HT-29 (cell line): ENCODE measurements at places on chromosomes 1 and 21.

DNA sequence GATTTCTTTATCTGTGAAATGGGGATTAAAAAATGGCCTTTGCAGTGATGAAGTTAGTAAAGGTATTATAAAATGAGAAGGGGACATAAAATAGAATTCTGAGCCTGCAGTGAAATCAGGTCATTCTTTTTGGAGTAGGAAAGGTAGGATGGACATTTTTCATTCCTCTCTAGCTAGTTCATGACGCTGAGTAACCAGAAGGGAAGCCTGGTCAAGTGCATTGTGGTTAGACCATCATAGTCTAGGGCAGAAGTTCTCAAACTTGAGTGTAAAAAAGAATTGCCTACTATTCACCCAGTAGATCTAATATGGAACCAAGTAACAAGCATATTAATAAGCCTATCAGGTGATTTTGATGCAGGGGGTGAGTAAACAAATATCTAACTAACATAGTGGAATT, 50.8 kb downstream of the TGFB2 start:
- DNase-seq = no peak

- DNase-seq = no peak
These were observed 50.9 kb downstream of the MDM4 start for GRCh38 chr1:204567071-204567470.

- DNase-seq = no peak
These were observed 23.2 kb downstream of the EDARADD start for GRCh38 chr1:236417336-236417735.

- peak; percentile 47 for DNase-seq
These were observed 81.0 kb upstream of the LHX8 start for GRCh38 chr1:75053207-75053606.

DNA sequence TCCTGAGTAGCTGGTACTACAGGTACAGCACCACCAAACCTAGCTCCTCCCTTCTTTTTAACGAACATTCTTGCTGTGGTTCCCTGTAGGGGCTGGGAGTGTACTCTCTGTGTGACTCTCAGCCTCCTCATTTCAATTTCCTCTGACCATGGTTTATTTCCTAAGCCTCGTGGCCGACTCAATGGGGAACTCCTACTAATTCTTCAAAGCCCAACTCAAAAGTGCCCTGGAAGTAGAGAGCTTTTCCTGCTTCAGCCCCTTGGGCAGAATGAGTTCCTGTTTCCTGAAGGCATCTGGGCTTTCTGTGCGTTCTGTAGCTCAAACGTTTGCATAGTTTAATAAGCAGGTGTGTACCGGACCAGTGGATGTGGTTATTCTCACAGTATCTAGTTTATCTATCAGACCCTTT, 70.9 kb upstream of the ACOT11 start:
- DNase-seq = no peak

GRCh38 chr1:200969726-200970561, 53.6 kb downstream of the KIF21B start:
- peak; percentile 9 for DNase-seq

DNA sequence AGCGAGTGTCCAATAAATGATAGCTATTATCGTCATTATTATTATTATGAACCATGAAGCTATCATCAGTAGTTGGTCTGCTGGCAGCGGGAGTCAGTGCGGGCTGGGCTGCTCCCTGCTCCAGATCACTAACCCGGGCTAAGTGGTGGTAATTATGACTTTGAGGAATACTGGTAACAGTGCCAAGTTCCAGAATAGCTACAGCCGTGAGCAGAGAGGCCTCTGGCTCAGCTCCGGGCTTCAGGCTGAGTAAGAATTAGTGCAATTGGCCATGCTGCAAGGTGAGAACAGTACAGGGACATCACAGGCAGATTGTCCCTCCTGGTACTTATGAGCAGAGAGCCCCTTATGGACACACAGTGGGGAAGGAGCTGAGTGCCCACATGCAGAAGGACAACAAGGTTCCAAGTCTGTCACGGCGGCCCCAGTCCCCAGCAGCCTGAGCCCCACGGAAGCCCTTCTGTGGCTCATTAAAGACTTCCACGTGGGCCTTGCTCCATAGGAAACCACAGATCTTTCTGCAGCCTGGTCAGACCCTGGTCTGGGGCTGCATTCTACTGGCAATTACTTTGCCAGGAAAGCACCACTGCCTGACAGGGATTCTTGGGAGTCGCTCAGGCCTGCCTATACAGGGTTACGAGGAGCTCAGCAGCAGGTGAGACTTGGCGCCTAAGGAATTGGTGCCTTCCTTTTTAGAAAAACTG, 235.1 kb downstream of the RRAGC start:
- no peak for DNase-seq

DNA sequence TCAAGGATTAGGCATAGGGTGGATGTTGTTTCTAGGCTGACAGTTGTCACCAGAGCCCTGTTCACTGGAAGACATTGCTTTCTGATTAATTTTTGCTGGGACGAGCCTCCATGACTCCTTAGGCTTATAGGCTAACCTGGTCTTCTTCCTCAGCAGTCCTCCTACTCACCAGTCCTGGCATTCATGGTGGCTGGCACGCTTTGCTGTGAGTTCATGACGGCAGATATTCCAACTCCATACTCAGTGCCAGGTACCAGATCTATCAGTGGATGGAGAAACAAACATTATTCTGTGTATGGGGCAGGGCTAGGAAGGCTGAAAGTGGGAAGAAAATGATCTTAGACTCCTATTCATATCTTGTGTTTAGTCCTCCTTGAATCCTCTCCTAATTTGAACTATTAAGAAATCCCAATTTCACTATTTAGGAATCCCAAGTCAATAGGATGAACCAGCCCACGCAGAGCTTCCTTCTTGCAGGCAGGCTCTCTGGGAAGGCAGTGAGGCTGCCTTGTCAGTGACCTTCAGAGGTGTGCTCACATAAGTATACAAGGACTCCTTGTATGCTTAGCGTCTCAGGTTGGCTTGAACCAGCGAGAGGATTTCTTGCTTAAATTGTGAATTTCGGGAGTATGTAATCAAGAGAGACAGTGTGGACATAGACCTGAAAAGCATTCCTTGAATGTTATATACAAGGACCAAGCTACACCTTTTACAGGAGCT, 174.6 kb upstream of the KIAA0040 start:
- no peak for DNase-seq

GRCh38 chr21:32184065-32184464, 94.8 kb downstream of the MIS18A start:
- no peak for DNase-seq

DNA sequence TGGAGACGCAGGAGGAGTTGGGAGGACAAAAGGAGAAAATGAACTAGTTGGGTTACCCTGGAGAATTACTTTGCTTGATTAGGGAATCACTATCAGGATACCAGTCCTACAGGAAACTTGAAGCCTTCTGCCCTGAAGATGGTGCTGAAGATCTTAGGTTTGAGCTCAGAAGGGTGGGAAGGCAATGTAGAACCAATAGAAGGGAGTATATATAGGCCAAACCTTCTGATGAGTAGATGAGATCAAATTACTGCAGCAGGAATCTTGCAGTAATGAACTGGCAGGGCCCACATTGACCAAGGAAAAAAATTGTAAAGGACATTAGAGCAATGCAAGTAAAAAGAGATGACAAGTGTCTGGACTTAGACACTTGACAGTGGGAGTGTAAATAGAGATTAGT, 116.3 kb upstream of the CACYBP start:
- DNase-seq = peak; percentile 50

DNA sequence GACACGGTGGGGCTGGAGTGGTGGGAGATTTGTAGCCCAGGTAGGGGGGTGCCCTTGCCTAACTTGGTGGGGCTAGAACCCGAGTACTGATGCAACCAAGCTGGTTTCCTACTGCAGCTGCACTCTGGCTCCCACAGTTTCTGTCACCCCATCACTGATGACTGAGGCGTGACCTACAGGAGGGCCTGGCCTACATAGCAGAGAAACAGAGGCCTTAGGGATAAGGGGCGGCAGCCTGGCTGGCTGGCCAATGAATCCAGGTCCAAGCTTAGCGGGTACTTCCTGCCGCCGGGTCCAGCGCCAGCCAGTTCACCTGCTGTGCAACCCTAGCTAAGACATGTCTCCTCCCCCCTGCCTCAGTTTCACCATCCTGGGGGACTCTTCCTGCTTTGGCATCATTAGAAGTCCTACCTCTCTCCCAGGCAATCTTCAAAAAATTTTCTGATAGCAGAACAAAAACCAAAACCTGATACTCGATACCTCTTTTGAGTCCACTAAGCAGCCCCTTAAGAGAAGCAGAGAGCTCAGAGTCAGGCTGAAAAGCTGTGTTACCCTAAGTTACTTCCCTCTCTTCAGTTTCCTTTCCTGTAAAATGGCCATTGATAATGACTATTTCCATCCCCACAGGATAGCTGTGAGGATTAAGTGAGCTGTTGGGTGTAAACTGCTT, 27.3 kb upstream of the RNF19B start:
- no peak for DNase-seq

DNA sequence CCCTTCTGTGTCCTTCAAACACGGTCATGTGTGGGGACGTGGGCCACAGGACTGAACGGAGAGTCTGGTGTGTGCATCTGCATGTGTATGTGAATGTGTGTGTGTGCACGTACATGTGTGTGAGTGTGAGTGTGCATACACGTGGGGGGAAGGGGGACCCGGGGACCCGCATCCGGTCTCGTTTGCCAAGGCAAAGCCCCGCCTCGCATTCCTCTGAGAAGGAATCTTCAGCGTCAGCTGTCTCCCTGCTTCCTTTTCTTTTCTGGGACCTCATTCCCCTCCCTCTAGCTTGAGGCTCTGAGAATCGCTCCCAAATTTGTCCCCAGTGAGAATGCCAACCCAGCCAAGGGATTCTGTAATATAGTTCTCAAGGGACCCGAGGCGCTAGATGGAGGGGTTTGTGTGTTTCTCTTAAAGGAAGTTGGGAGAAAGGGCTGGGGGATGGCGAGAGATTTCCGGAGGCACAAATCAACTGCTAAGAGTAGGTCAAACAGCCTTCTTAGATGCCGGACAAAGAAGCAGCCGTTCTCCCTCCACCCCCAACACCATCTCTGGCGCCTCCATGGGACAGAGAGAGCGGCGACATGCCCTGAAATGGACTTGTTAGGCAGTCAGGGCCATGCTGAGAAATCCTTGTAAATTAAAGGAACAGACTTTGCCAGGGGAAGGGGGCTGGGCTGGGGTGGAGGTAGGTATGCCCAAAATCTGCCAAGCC, 6.6 kb downstream of the IFFO2 start:
- DNase-seq = peak; percentile 70

GRCh38 chr1:233951804-233952203, 47.3 kb downstream of the SLC35F3 start:
- DNase-seq = no peak

DNA sequence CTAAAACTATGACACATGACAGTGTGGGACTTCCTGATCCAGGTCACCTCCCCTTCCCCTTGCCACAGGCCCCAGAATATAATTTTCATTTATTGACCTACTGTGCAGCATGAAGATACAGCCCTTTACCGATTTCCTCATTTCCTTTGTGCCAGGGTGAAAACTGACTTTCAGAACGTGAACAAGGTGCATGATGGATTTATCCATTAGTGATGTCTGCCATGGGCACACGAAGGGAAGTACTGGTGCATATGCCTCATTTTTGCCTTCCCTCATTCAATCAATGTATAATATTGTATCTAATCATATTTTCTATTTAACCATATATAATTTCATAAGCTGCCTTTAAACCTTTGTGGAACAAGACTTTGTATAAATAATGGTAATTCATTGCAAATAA, 144.4 kb upstream of the WNT4 start:
- no peak for DNase-seq

DNA sequence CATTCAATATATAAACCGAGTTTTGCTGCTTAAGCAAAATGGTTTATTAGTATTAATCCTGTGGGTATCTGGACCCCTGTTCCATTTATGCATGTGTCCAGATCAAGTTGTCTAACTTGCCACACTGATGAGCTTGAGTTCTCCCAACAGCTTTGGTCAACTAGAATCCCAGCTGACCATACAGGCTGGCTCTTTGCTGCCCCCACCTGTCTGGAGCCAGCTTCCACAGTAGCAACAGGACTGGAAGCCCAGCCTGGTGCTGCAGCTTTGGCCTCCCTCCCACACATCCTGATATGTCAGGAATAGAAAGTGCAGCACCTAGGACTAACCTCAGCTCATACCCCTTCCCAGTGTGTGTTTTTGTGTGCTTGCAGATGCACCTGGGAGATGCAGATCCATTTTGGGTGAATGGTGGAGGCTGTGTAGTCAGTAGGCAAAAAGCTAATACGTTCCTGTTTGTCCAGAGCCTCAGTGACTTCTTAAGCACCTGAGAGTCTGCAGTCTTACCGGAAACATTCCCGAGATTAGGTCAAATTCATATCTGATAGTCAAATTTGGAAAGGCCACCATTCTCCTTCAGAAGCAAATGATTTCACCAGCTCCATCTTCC, 40.9 kb upstream of the BEND5 start:
- peak; percentile 71 for DNase-seq

DNA sequence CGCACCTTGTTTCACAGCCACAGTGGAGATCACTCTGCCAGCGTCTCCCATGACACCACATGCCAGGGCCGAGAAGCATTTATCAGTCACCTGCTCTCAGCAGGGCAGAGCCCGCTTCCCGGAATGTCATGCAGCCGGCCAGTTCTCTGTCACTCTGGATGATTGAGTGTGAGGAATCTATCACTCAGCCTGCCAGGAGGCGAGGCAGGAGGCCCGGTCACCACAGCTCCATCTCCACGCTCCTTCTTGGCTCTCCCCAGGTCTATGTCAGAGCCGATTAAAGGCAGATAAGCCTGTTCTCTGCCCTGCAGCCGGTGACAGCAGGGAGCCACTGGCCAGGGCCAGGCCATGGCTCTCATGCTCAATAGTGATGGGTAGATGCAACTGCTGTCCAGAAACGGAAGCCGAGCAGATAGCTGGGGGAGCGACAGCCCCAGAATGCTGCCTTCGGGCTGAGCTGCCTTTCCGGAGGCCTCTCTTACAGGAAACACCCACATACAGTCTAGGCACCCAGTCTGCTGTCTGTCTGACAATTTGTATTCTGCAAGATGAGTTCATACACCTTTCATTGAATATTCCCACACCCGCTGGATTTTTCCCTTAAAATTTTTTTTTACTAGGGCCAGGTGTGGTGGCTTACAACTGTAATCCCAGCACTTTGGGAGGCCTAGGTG, 64.1 kb downstream of the ACTL8 start:
- DNase-seq = no peak

- DNase-seq = no peak
These were observed 300.4 kb upstream of the RUNX1 start for GRCh38 chr21:35349376-35350080.

DNA sequence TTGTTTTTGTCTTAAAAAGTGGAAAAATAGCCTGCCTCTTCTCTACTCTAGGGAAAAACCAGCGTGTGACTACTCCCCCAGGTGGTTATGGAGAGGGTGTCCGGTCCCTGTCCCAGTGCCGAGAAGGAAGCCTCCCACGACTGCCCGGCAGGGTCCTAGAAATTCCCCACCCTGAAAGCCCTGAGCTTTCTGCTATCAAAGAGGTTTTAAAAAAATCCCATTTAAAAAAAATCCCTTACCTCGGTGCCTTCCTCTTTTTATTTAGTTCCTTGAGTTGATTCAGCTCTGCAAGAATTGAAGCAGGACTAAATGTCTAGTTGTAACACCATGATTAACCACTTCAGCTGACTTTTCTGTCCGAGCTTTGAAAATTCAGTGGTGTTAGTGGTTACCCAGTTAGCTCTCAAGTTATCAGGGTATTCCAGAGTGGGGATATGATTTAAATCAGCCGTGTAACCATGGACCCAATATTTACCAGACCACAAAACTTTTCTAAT, 35.0 kb upstream of the TDRD10 start:
- DNase-seq = no peak
